ENCODE measurements at places on chromosomes 5 and 9.

- no peak for DNase-seq
Measured at GRCh38 chr9:91341258-91341746, 20.4 kb downstream of the AUH start.

DNA sequence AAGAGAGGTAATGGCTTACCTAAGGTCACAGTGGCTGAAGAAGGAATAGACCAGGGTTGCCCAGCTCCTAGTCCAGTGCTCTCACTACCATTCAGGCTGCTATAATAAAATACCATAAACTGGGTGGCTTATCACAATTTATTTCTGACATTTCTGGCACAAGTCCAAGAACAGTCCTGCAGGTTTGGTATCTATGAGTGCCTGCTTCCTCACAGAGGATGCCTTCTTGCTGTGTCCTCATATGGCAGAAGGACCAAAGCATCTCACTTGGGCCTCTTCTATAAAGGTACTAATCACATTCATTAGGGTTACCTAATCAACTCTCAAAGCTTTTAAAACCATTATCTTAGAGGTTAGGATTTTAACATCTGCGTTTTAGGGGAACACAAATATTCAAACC lies 17.2 kb downstream of the STARD4 start:
- no peak for DNase-seq

DNA sequence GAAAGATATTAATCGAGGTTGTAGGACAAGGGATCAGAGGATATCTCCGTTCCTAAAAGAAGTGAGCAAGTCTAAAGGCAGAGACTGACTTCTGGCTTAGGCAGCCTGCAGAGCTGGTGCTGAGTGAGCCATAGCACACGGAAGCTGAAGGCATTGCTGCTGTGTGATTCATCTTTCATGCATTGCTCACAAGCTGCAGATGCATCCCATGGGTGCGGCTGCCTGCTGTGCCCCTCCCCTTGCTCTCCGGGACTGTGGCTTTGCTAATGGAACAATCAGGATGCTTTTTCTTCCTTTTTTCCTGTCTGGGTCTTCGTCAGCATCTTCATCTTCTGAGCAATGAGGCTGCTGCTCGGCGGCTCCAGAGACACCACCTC lies 341.4 kb downstream of the DIRAS2 start:
- peak; percentile 89 for DNase-seq

- peak; percentile 89 for DNase-seq
Measured at GRCh38 chr9:116288658-116289057, 135.1 kb downstream of the PAPPA start.

DNA sequence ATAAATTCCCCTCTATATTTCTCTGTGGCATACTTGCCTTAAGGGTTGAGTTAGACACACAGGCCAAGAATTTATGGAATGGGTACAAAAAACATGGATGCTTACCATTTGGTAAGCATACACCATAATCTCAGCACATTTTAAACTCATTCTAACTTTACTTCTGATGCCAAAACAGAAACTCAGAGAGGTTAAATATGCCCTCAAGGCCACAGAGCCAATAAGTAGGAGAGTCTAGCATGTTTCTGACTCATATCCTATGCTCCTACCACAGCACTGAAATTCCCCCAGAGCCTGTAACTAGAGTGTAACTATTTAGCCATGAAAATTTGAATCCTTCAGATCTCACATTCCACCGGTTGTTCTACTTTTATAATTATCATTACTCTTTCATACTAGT lies 559.7 kb downstream of the ACTL7B start:
- peak; percentile 63 for DNase-seq

- DNase-seq, result peak; percentile 44
Measured at GRCh38 chr9:93684806-93685543, 108.6 kb downstream of the PHF2 start.

Data from GM03348 (cell line).